ENCODE measurements at places on chromosomes 3 and 15. TPM values are rescaled to one million over a fixed set of nuclear protein-coding genes. Genes with fewer than 3 reads are reported as not detected.

DNA sequence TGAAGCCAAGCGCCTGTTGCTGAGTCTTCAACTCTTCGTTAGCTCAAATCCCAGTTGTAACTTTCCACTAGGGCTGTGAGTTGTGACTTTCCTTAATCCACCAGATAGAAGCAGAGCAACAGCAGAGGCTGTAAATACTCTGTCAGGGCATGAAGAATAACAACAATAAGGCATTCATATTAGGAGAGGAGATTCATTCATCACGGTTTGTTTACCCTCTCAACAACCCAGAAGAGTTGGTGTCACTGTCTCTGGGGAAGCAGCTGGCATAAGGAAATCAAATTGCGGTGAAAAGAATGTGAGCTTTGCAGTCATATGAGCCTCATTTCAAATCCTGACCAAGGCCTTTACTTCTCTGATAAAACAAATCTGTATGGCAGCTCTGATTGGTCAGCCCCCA, 184.8 kb downstream of the SHQ1 start:
- no peak for DNase-seq
- H3K27ac ChIP-seq: no peak overlapping the region
- peaks cover 19% of the 10 kb centered on the region for H3K4me1 ChIP-seq
- no peak overlapping the region for H3K4me3 ChIP-seq
- peaks cover 4% of the 10 kb centered on the region for H3K27me3 ChIP-seq

DNA sequence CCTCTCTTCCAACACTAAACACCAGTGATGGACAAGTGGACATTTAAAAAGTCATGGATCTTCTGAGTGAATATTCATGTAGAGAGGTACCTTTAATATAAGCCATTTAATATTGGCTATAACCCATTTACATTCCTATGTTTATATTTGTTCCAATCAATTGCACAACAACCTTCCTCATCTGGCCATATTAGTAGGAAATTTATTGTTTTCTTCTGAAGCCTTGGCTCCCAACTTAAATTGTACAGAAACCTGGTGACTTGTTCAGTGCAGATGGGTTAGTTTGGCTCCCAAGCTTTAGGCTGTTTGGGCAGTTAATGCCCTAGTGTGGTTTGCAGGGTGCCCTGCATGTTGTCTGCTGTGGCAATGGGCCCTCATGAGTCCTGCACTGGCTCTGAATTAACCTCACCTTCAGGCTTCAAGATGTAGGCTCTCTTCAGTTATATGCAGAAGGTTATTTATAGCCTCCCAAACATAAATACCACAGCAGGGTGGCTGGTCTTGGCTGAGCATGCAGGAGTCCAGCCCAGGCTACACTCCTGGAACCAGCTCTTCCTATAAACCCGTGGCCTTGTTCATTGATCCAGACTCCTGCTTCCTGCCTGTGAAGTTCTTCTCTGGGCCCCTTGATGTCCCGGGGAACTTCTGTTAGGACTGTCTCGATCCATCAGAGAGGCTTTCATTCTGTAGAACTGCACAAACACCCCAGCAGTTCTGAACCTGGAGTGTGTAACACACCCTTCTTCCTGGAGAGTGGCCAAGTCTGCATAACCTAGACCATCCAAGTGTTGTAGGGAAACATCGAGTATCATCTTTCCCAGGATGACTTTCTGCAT, 57.0 kb downstream of the DUT start:
- no peaks in the 10 kb centered on the region for H3K36me3 ChIP-seq
- no peak for DNase-seq
- H3K27me3 ChIP-seq: no peaks in the 10 kb centered on the region
- H3K4me3 ChIP-seq: no peak overlapping the region
- H3K4me1 ChIP-seq: peaks cover 23% of the 10 kb centered on the region

- H3K4me1 ChIP-seq: peaks cover 9% of the 10 kb centered on the region
- DNase-seq: no peak
- H3K27me3 ChIP-seq: no peaks in the 10 kb centered on the region
- no peak overlapping the region for H3K27ac ChIP-seq
- no peak overlapping the region for H3K4me3 ChIP-seq
These were observed 51.5 kb downstream of the TJP1 start for GRCh38 chr15:29770796-29771195.

DNA sequence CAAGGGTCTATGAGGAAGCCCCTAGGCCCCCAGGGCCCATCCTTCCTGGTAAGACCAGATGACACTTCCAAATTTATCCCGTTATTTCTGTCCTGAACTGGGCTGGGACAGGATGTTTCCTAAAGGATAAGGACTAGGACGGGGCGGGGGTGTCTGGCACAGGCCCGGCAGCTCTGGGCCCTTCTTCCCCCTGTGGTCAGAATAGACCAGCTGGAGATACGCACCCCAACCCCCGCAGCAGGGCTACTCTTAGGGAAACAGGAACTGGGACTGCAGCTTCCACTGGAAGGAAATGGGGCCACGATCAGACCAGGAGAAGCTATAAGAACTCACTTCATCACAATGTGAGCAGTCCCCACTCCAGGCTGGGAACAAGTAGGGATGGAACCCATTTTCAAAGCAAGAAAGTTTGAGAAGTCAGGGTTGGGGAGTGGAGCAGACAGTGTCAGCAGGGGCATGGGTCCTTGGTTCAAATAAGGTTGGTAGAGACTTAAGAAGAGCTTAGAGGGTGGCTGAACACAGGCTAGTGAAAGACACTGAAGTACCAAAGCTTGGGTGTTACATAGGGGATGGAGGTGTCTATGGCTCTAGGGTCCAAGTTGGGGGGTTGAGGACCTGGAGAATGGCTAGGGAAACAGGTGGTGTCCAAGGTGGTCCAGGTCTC, 1.1 kb downstream of the NCKIPSD start:
- H3K36me3 ChIP-seq: peaks cover 11% of the 10 kb centered on the region
- H3K27ac ChIP-seq: no peak overlapping the region
- no peak for DNase-seq
- H3K27me3 ChIP-seq: peaks cover 9% of the 10 kb centered on the region
- H3K4me3 ChIP-seq: peak overlapping the region; percentile 92

- no peak overlapping the region for H3K4me3 ChIP-seq
- H3K4me1 ChIP-seq: peaks cover 18% of the 10 kb centered on the region
- H3K36me3 ChIP-seq: no peaks in the 10 kb centered on the region
- no peak for DNase-seq
These were observed 36.3 kb upstream of the UTS2B start for GRCh38 chr3:191366675-191367074.

DNA sequence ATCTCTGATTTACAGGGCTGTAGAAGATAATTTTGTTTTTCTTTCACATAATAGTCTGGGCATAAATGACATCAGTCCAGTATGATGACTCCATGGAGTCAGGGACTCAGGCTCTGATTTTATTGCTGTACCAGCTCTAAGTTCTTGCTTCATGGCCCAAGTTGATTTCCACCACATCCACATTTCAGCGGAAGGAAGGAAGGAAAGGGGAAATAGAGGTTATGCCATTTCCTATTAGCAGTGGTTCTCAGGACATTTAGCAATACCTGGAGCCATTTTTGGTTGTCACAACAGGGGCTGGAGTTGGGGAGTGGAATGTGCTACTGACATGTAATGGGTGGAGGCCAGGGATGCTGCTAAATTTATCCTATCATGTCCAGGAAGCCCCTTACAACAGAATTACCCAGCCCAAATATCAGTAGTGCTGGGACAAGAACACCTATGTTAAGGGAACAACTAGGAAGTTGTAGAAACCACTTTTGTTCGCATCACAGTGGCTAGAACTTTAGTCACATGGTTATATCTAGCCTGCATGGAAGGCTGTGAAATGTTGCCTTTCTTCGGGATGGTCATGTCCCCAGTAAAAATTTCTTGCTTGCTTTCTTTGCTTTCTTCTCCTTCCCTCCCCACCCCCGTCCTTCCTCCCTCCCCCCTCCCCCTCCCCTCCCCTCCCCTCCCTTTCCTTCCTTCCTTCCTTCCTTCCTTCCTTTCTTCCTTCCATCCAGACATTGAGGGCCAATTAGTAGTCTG, 42.1 kb downstream of the OXSR1 start:
- no peak for DNase-seq
- no peak overlapping the region for H3K4me3 ChIP-seq
- no peaks in the 10 kb centered on the region for H3K36me3 ChIP-seq
- H3K4me1 ChIP-seq: peaks cover 27% of the 10 kb centered on the region
- no peak overlapping the region for H3K27ac ChIP-seq

- no peaks in the 10 kb centered on the region for H3K36me3 ChIP-seq
- H3K4me3 ChIP-seq: no peak overlapping the region
- no peak for DNase-seq
- no peaks in the 10 kb centered on the region for H3K4me1 ChIP-seq
These were observed 353.8 kb downstream of the ROBO1 start for GRCh38 chr3:79414035-79414434.

GRCh38 chr3:190101320-190102011, 19.2 kb downstream of the P3H2 start:
- no peak for DNase-seq
- H3K36me3 ChIP-seq: peaks cover under 1% of the 10 kb centered on the region
- H3K4me1 ChIP-seq: peaks cover 7% of the 10 kb centered on the region
- no peak overlapping the region for H3K4me3 ChIP-seq
- no peaks in the 10 kb centered on the region for H3K27me3 ChIP-seq

GRCh38 chr15:33551860-33552259, 241.1 kb downstream of the RYR3 start:
- peaks cover 16% of the 10 kb centered on the region for H3K36me3 ChIP-seq
- H3K4me1 ChIP-seq: peaks cover 5% of the 10 kb centered on the region
- H3K4me3 ChIP-seq: no peak overlapping the region
- peaks cover 3% of the 10 kb centered on the region for H3K27me3 ChIP-seq
- no peak for DNase-seq

DNA sequence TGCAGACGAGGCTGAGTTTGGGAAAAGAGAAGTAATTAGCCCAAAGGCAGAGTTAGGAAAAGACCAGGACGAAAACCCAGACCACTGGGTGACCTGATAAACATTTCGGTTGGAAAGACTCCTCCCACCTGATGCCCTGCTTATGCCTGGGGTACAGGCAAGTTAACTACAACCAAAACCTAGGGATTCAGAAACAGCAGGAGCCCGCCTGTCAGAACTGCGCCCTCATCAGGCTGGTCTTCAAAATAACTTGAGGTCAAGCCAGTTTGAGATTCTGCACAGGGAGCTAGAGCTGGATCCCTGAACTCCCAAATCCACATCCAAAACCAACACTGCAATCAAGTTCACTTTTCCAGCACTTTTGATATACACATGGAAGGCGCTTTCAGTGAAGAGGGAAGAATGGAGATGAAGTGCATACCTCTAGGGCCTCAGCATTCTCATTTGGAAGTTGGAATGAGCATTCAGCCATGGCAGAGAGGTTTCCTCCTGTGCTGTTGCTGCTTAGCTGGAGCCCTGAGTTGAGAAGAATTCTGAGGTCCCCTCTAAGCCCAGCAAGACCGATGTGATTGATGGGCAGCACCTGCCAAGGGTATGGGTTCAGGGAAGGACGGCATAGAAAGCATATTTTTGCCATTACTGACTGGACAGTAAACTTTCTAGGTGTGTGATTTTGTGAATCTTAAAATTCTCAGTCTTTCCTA, 11.6 kb downstream of the TSEN2 start:
- DNase-seq: no peak
- no peak overlapping the region for H3K4me3 ChIP-seq
- no peak overlapping the region for H3K27ac ChIP-seq
- no peaks in the 10 kb centered on the region for H3K27me3 ChIP-seq
- peaks cover 4% of the 10 kb centered on the region for H3K36me3 ChIP-seq

DNA sequence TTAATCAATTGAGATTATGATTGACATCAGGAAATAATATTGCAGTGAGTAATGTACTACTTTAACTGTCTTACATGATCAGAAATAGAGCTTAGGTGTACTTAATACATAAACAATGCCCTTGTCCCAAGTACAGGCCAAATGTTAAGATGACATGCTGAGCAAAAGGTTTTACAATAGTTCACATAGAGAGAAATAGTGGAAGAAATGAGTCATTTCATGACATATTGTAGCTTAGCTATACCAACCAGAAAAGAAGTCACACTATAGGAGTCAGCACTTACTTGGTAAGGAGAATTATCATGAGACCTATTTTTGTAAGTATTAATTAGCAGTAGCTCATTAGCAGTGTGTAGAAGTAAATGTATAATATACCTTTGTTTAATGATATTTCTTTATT, 96.4 kb upstream of the NANOGP8 start:
- no peak overlapping the region for H3K27ac ChIP-seq
- peaks cover 2% of the 10 kb centered on the region for H3K4me1 ChIP-seq
- H3K36me3 ChIP-seq: no peaks in the 10 kb centered on the region
- DNase-seq: no peak
- no peak overlapping the region for H3K4me3 ChIP-seq

DNA sequence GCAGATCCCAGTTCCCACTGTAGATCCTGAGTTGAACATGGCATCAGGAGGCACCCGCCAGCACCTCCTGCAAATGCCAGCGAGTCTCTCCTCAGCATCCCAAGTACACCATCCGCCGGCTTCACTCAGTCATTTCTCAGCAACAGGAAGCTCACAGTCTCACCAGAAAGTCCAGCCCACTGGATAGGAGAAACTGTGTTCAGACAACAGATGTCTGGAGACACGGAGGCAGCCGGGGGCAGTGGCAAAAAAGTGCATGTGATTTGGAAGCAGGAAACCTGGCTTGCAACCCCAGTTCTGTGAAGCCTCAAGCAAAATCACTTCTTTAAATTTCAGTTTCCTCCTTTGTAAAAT, 68.7 kb downstream of the SRGAP3 start:
- H3K27me3 ChIP-seq: peaks cover 15% of the 10 kb centered on the region
- H3K4me3 ChIP-seq: no peak overlapping the region
- H3K4me1 ChIP-seq: peaks cover 59% of the 10 kb centered on the region
- H3K27ac ChIP-seq: no peak overlapping the region
- no peak for DNase-seq

DNA sequence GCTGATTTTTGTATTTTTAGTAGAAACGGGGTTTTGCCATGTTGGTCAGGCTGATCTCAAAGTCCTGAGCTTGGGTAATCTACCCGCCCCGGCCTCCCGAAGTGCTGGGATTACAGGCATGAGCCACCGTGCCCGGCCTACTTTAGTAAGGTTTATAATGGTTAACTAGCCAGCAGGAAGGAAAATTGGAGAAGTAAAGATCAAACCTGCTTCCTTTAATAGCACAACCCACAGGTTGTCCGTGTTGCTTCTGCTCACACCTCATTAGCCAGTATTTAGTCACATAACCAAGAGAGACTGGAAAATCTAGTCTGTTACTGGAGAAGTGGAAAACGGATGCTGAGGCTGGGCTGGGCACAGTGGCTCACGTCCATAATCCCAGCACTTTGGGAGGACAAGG, 51.9 kb upstream of the TBL1XR1 start:
- H3K27ac ChIP-seq: no peak overlapping the region
- H3K4me3 ChIP-seq: no peak overlapping the region
- no peaks in the 10 kb centered on the region for H3K4me1 ChIP-seq
- no peaks in the 10 kb centered on the region for H3K36me3 ChIP-seq

GRCh38 chr3:51982352-51982837, 940 bp upstream of the ACY1 start:
- H3K4me3 ChIP-seq: peak overlapping the region; percentile 86
- DNase-seq: no peak
- H3K36me3 ChIP-seq: no peaks in the 10 kb centered on the region
- H3K27me3 ChIP-seq: peaks cover 1% of the 10 kb centered on the region

SEC62 gene
- total RNA-seq: 75.5 TPM
